ENCODE measurements at places on chromosomes 13 and 19.
A peak's percentile ranks its signal among the peaks of the same experiment; 100 is the strongest.

DNA sequence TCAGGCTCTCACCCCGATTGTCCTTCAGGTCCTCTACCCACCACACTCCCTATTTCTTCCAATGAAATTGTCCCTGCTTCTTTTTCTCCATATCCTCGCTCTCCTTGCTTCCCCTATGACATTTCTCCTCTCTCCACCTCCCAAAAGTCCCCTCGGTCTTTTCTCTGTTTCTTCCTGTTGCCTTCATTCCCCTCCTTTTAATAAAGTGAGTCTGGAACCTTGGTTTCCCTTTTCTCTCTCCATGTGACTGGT, 676 bp upstream of the ZNF574 start:
- DNase-seq, result no peak

- DNase-seq, result no peak
Measured at GRCh38 chr19:40055049-40055448, 982 bp downstream of the ZNF780B start.

- DNase-seq, result no peak
Measured at GRCh38 chr19:16023146-16023915, 53.0 kb upstream of the TPM4 start.

- peak; percentile 85 for DNase-seq
Measured at GRCh38 chr19:49473868-49474541, at the start of gene FLT3LG. Gene FLT3LG (plus strand): TSS chr19:49474215. CDS start chr19:49474640, 425 bp downstream.

- DNase-seq, result no peak
Measured at GRCh38 chr13:20782116-20782708, 8.5 kb upstream of the EEF1AKMT1 start.

- DNase-seq, result no peak
Measured at GRCh38 chr13:111955412-111956065, 111.4 kb upstream of the SOX1 start.

- no peak for DNase-seq
Measured at GRCh38 chr13:38952827-38953226, 37.8 kb downstream of the STOML3 start.

- DNase-seq, result no peak
Measured at GRCh38 chr13:91312324-91312723, 35.2 kb upstream of the MIR17HG start.

DNA sequence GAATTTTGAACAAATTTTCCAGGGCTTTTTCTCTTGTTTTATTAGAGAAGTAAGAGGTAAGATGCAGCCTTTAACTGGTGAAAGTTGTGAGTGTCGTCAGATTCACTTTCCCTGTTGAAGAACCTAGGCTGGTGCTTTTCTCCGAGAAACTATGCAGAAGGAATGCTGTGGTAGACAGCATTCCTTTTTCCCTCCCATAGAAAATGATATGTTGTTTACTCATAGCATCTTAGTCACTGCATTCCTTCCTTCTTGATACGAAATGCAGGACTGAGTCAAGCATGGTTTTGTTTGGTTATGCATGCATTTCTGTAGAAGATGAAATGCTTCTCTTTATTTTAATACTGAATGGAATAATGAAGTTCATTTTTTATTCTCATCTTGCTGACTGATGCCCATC, 3.4 kb downstream of the ITGBL1 start:
- no peak for DNase-seq

- DNase-seq, result peak; percentile 6
Measured at GRCh38 chr19:15587663-15588062, 27.4 kb upstream of the CYP4F8 start.

DNA sequence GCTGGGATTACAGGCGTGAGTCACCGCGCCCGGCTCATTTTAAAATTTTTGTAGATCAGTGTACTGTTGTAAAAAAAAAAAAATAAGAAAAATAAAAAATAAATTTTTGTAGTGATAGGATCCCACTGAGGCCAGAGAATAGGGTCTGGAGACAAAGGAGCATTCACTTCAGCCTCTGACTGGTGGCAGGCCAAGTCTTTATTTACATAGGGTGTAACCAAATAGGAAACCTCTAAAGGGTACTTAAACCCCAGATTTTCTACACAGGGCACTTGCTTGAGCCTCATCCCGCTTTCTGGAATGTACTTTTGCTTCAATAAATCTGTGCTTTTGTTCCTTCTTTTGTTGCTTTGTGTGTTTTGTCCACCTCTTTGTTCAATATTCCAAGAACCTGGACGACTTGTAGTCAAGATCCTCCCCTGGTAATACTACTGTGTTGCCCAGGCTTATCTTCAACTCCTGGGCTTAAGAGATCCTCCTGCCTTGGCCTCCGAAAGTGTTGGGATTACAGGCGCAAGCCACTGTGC, 2.1 kb upstream of the PDCD2L start:
- DNase-seq, result peak; percentile 33

GRCh38 chr13:26831336-26831908, 70.8 kb upstream of the GPR12 start:
- DNase-seq, result no peak

DNA sequence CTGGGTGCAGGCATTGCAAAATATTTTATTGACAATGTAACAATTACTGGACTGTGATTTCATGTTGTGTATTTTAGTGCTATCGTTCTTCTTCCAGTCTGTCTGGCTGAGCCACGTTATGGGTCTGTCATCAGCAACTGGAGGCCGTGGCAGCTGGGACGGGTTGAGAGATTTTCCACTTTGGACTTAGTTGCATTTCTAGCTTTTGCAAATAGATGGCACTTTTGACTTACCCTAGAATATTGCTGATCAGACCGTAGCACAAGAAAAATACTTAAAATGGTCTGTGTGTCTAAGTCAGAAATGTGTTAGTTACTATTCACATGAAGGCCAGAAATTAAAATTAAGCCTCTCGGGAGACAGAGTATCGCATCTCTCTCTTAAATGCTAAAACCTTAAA, 211.1 kb downstream of the TEX29 start:
- DNase-seq, result no peak

- peak; percentile 67 for DNase-seq
Measured at GRCh38 chr19:35155441-35155840, 906 bp downstream of the FXYD5 start.

GRCh38 chr13:111325146-111325890, 4.9 kb downstream of the TEX29 start:
- no peak for DNase-seq

- DNase-seq, result no peak
Measured at GRCh38 chr13:22064854-22065620, 394.2 kb downstream of the FGF9 start.

- no peak for DNase-seq
Measured at GRCh38 chr13:41934994-41935393, 25.9 kb downstream of the VWA8 start.

GRCh38 chr13:69571606-69572323, 535.9 kb upstream of the ATXN8OS start:
- no peak for DNase-seq

GRCh38 chr19:33241530-33242101, 16.0 kb upstream of the SLC7A10 start:
- peak; percentile 65 for DNase-seq

DNA sequence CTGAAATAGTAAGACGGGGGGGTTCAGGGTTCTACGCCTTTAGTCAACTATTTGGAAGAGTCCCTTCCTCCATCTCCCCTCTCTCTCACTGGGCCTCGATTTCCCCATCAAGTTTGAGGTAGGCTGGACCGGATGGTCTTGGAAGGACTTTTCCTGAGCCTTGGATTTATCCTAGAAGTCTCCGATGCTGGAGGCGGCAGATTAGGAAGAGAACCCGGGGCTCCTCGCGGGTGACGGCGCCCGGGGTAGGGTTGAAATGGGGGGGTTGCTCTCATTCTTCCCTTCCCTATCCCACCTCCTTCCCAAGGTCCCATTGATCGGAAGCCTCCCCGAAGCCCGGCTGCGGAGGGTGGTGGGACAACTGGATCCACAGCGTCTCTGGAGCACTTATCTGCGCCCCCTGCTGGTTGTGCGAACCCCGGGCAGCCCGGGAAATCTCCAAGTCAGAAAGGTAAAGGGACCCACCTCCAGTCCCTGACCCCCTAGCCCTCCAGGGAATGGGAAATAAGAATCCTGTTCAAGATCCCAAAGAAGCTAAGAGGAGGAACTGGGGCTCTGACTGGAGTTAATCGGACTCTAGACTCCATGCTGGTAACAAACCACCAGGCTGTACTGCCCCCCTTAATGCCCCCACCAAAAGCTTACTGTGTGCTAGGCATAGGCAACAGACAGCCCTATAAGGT, 781 bp downstream of the QPCTL start:
- DNase-seq, result peak; percentile 92

- peak; percentile 33 for DNase-seq
Measured at GRCh38 chr19:52963247-52963618, 552 bp upstream of the ZNF816 start.

- no peak for DNase-seq
Measured at GRCh38 chr13:65036999-65037398, 2193.1 kb downstream of the PCDH9 start.

DNA sequence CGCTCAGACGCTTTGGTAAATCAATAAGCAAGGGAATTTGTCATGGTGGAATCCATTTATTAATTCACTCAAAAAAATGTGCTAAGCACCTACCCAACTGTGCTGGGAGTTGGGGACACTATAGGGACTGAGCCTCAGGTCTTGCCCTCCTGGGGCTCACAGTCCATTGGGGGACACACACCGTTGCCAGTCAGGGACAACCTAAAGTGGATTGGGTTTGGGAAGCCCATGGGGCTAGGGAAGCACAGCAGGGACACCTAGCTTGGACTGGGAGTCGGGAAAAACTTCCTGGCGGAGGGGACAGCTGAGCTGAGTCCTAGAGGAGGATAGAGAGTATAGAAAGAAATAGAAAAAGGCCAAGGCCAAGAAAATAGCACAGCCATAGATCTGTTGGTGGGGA, 8.5 kb downstream of the FOSB start:
- DNase-seq, result no peak

- no peak for DNase-seq
Measured at GRCh38 chr19:39727070-39727800, 10.6 kb downstream of the CLC start.

DNA sequence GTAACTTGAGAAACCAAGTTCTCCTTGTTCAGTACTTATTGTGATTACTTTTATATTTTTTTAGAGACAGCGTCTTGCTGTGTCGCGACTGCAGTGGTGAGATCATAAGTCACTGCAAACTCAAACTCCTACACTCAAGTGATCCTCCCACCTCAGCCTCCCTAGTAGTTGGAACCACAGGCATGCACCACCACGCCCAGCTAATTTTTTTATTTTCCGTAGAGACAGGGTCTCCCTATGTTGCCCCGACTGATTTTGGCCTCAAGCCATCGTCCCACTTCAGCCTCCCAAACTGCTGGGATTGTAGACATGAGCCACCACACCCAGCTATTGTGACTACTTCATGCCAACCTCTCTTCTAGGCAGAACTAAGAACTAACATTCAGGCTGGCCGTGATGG, 8.3 kb downstream of the C19orf53 start:
- no peak for DNase-seq

- peak; percentile 73 for DNase-seq
Measured at GRCh38 chr19:33291623-33292534, 10.5 kb downstream of the CEBPA start.

DNA sequence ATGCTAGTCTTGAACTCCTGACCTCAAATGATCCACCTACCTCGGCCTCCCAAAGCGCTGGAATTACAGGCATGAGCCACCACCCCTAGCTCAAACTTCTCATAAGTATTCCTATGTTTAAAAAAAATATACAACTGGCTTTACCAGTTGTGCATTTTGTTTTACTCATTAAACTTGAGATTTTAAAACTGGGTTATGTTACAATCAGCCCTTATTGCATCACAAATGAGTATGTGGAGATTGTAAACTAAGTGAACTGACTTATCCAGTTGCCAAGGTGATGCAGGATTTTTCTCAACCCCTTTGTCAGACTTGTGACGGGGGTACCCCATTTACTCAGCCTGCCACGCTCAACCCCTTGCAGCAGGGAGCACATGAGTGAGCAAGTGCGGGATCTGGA, 14.4 kb upstream of the GTF2F2 start:
- DNase-seq, result no peak

DNA sequence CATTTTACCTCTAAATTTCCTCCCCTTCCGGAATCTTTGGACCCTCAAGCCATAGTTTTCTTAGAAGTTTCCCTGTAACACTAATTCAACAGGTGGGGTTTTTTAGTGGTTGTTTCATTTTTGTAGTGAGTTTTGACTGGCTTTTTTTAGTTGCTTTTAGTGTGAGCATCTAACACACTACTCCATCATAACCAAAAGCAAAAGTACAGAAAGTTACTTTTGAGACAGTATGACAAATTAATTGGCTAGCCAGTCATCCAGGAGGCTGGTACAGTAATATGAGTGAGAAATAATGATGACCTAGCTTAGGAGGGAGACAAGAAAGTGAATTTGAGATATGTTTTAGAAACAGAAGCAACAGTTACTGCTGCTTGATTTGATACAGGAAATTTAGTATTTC, 71.5 kb downstream of the DNAJC15 start:
- DNase-seq, result no peak

DNA sequence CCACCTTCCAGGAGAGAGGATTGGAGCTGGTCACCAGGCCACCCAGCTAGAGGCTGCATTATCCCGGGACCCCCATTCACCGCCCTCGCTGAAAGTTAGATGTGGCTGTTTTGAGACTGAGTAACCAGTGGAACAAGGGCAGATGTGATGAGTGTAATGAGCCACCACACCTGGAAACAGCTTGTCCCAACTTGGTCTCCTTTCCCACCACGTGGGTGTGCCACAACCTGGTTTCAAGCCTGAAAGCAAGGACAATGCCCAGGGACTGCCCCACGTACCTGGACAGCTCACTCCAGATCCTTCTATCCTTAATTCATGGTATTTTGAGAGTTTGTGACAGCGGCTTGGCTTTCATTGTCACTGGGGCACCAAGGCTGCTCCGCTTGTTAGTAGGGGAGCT, 7.0 kb downstream of the LGI4 start:
- DNase-seq, result peak; percentile 38

DNA sequence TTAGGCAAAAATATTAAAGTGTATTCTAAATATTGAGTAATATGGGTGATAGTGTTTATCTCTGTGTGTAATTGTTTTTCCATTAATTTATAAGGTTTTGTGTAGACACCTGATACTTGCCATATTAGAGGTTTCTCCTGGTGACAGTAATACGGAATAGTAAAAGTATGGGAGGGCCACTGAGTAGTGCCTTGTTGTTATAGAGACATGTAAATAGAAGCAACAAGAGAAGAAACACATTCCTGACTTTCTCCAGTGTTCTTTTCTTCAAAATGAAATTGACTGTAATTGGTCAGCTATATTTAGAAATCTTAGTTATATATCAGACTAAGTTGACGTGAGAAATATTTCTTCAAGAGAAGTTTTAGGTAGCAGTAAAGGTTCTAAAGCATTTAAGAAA, 18.5 kb downstream of the RNASEH2B start:
- no peak for DNase-seq

GRCh38 chr19:49520705-49521319, 7.0 kb upstream of the RCN3 start:
- no peak for DNase-seq

- DNase-seq, result no peak
Measured at GRCh38 chr13:94795292-94795691, 82.9 kb upstream of the SOX21 start.

GRCh38 chr13:37646531-37646930, 48.0 kb upstream of the POSTN start:
- DNase-seq, result no peak

All from mucosa of descending colon (tissue), 3 donors.